ENCODE measurements at places on chromosomes 7 and 10. TPM values are rescaled to one million over a fixed set of nuclear protein-coding genes. Genes with fewer than 3 reads are reported as not detected.

GRCh38 chr10:60955316-60955715, 11.3 kb upstream of the RHOBTB1 start:
- no peak overlapping the region for H3K27ac ChIP-seq
- H3K36me3 ChIP-seq = no peaks in the 10 kb centered on the region
- no peaks in the 10 kb centered on the region for H3K4me1 ChIP-seq

DNA sequence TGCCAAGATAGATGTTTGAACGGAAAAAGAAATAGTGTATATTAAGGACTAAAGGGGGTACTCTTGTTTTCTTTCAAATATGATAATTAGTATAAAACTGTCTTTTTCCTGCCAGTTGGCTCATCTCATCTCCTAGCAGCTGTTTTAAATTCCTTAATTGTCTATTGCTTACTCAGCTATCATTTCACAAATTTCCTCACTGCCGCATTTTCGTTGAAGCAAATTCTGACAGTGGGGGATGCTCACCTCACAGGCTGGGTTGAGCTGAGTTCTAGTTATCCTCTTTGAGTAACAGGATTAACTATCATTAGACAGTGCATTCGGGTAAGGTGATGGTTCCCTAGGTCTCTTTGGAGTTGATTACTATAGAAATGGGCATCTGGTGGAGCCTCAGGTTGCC, 592.0 kb downstream of the AUTS2 start:
- H3K36me3 ChIP-seq = no peaks in the 10 kb centered on the region
- H3K4me1 ChIP-seq = no peaks in the 10 kb centered on the region
- H3K27ac ChIP-seq = no peak overlapping the region
- H3K27me3 ChIP-seq = no peaks in the 10 kb centered on the region
- no peak overlapping the region for H3K4me3 ChIP-seq

SMO gene
- not detected for polyA plus RNA-seq

CCDC146 gene
- polyA plus RNA-seq = 5.6 TPM

- H3K36me3 ChIP-seq = no peaks in the 10 kb centered on the region
- no peaks in the 10 kb centered on the region for H3K27me3 ChIP-seq
- H3K27ac ChIP-seq = no peak overlapping the region
- no peaks in the 10 kb centered on the region for H3K4me1 ChIP-seq
- DNase-seq = no peak
- H3K4me3 ChIP-seq = no peak overlapping the region
Measured at GRCh38 chr7:98291717-98292116, 10.2 kb downstream of the BRI3 start.

KCNIP2 gene
- not detected for polyA plus RNA-seq

Measured in CD8-positive, alpha-beta memory T cell (primary cell).